PC-3 (cell line): ENCODE measurements at places on chromosomes 3 and 15. TPM values are rescaled to one million over a fixed set of nuclear protein-coding genes. Genes with fewer than 3 reads are reported as not detected.
A peak's percentile ranks its signal among the peaks of the same experiment; 100 is the strongest.

- peak; percentile 18 for DNase-seq
- H3K4me1 ChIP-seq, result peaks cover 13% of the 10 kb centered on the region
- no peaks in the 10 kb centered on the region for H3K36me3 ChIP-seq
- no peak overlapping the region for H3K4me3 ChIP-seq
Observed at GRCh38 chr3:78873641-78874040, 894.2 kb downstream of the ROBO1 start.

DNA sequence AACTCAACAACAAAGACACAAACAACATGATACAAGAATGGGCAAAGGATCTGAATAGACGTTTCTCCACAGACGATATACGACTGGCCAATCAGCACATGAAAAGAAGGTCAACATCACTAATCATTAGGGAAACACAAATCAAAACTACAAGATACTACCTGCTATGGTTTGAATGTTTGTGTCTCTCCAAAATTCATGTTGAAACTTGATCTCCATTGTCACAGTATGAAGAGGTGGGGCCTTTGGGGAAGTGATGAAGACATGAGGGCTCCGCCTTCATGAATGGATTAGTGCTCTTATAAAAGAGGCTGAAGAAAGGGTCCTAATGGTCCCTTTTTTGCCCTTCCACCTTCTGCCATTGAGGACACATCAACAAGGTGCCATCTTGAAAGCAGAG, 32.3 kb downstream of the ACAP2 start:
- no peak overlapping the region for H3K4me3 ChIP-seq
- DNase-seq, result no peak
- no peak overlapping the region for H3K27ac ChIP-seq
- H3K36me3 ChIP-seq, result 0 out of 2 replicates have a peak, but pooled peaks cover 7% of the 10 kb centered on the region
- no peaks in the 10 kb centered on the region for H3K27me3 ChIP-seq

DNA sequence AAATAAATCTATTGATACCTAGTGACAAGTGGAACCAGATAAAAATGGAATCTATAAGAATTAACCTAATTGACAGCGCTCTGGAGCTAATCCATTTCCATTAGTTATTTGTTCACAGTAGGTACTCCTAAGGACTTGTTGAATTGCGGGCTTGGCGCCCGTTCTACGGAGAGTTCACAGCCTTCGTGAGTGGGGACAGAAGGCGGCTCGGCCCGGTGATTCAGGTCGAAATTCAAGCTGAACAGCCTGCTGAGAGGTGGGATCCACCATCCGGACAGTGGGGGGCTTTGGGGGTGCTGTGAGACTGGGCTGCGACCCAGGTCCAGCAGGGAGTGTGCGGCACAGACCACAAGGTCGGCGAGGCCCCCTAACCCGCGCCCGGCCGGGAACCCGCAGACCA, 779 bp upstream of the CTNNB1 start:
- no peaks in the 10 kb centered on the region for H3K36me3 ChIP-seq
- H3K27ac ChIP-seq, result no peak overlapping the region
- no peaks in the 10 kb centered on the region for H3K27me3 ChIP-seq

GRCh38 chr3:100496711-100497261, 4.4 kb downstream of the TMEM45A start:
- peak; percentile 87 for DNase-seq
- H3K27ac ChIP-seq, result peak overlapping the region; percentile 34; the same call in 1 of the 2 replicates
- H3K4me3 ChIP-seq, result no peak overlapping the region
- H3K27me3 ChIP-seq, result no peaks in the 10 kb centered on the region
- no peaks in the 10 kb centered on the region for H3K36me3 ChIP-seq

Gene BHLHE40
- 255 and 256 TPM in 2 replicates for total RNA-seq

GRCh38 chr3:33704891-33705290, 13.2 kb downstream of the CLASP2 start:
- H3K36me3 ChIP-seq, result 0 out of 2 replicates have a peak, but pooled peaks cover 3% of the 10 kb centered on the region
- no peak overlapping the region for H3K4me3 ChIP-seq
- H3K27ac ChIP-seq, result no peak overlapping the region
- peaks cover 6% of the 10 kb centered on the region; the same call in 1 of the 2 replicates for H3K4me1 ChIP-seq
- DNase-seq, result peak; percentile 46
- no peaks in the 10 kb centered on the region for H3K27me3 ChIP-seq

- H3K27ac ChIP-seq, result no peak overlapping the region
- no peaks in the 10 kb centered on the region for H3K4me1 ChIP-seq
- no peak for DNase-seq
- H3K27me3 ChIP-seq, result no peaks in the 10 kb centered on the region
Observed at GRCh38 chr15:68419301-68420175, 12.4 kb downstream of the ITGA11 start.

DNA sequence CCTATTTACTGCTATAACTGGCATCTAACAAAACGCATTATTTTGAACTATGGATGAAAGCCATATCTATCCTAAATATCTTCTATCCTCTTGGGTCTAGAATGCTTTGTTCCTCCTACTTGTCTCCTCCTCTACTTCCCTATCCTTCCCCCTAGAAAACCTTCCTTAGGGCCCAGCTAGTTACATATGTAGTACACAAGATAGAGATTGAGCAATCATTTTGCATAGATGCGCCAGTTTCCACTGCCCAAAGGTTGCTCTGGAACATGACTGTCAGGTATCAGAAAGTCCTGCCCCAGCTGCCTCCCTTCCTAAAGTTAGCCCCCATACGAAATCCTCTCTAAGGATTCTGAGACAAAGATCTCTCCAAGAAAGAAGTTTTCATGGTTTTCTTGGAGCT, 55.1 kb downstream of the GPR160 start:
- H3K36me3 ChIP-seq, result peaks cover 50% of the 10 kb centered on the region
- no peak for DNase-seq
- no peak overlapping the region for H3K4me3 ChIP-seq
- no peak overlapping the region for H3K27ac ChIP-seq

Gene PAQR9
- 0.12 TPM in 1 of 2 replicates, not detected in the other for total RNA-seq

Gene CSTA
- not detected in 2 replicates for total RNA-seq

DNA sequence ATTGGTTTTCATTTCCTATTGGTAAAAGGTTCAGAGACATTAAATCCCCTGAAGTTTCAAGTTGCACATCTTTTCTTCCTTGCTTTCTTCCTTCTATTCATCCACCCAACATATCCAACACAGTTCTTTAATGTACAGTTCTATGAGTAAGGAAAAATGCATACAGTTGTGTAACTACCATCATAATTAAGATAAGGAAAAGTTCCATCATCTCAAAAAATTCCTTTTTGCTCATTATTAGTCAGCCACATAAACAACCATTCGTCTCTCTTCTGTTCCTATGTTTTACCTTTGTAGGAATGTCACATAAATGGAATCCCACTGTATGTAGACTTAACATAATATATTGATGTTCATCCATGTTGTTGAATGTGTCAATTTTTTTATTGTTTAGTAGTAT, 211.1 kb upstream of the ADAMTS9 start:
- no peaks in the 10 kb centered on the region for H3K4me1 ChIP-seq
- H3K36me3 ChIP-seq, result no peaks in the 10 kb centered on the region
- no peak overlapping the region for H3K4me3 ChIP-seq
- H3K27ac ChIP-seq, result no peak overlapping the region
- no peaks in the 10 kb centered on the region for H3K27me3 ChIP-seq

- no peak overlapping the region for H3K4me3 ChIP-seq
- H3K27ac ChIP-seq, result no peak overlapping the region
- peaks cover 16% of the 10 kb centered on the region; the same call in 1 of the 2 replicates for H3K4me1 ChIP-seq
- no peak for DNase-seq
- no peaks in the 10 kb centered on the region for H3K36me3 ChIP-seq
Observed at GRCh38 chr3:112767177-112767576, 79.5 kb downstream of the CD200R1L start.

Gene SLC51B
- total RNA-seq, result not detected in 2 replicates

- no peaks in the 10 kb centered on the region for H3K4me1 ChIP-seq
- H3K27ac ChIP-seq, result no peak overlapping the region
- DNase-seq, result no peak
- H3K4me3 ChIP-seq, result no peak overlapping the region
Observed at GRCh38 chr3:197259096-197259495, 39.3 kb downstream of the DLG1 start.

GRCh38 chr3:66405701-66406091, 95.1 kb downstream of the LRIG1 start:
- H3K4me1 ChIP-seq, result no peaks in the 10 kb centered on the region
- peak; percentile 11 for DNase-seq
- no peaks in the 10 kb centered on the region for H3K27me3 ChIP-seq
- no peak overlapping the region for H3K4me3 ChIP-seq
- no peak overlapping the region for H3K27ac ChIP-seq
- no peaks in the 10 kb centered on the region for H3K36me3 ChIP-seq

DNA sequence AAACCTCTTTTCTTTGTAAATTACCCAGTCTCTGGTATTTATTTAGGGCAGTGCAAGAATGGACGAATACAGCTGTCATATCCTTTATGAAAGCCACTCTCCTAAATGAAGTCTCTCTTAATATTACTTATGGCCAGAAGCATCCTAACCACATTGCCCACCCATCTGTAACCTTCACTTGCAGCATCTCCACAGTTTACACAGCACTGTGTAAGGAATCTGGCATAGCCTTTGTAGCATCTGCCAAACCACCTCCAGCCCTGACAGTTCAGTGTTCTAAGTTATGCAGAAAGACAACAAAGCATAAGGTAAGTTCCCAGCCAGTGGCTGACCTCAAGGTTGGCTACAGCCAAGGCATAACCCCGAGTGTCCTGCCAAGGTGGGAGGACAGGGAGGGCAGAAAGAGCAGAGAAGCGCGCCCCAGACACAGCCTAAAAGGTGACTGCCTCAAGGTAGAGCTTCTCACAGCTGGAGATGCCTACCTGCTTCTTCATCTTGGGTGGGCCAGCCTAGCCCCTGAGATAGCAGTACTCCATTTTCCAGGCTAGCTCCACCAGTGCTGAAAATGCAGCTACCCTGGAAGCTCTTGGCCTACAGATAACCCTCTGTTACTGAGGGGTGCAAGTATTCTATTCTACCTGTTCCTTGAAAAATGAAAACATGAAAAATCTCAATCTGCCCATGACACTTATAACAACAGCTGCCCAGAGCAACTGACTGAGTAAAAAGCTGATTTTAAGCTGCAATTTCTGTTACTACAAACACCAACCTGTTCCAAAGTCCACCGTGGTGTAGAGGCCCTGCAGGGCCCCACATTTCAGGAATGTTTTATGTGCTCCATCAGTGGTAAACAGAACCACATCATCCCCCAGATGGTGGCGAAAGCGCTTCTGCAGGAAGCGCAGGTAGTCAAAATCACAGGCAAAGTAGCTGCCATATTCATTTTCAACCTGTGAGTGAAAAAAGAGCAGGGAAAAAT, 39.3 kb downstream of the GLB1 start:
- DNase-seq, result no peak
- no peak overlapping the region for H3K4me3 ChIP-seq
- peaks cover 33% of the 10 kb centered on the region; the same call in 1 of the 2 replicates for H3K36me3 ChIP-seq
- no peaks in the 10 kb centered on the region for H3K4me1 ChIP-seq
- no peak overlapping the region for H3K27ac ChIP-seq

Gene SAMMSON
- total RNA-seq, result not detected in 2 replicates

- no peaks in the 10 kb centered on the region for H3K36me3 ChIP-seq
- H3K27me3 ChIP-seq, result no peaks in the 10 kb centered on the region
- DNase-seq, result no peak
- no peak overlapping the region for H3K27ac ChIP-seq
Observed at GRCh38 chr3:128684986-128685726, 34.5 kb upstream of the RPN1 start.

Gene P3H2
- total RNA-seq, result 4.5 and 11.4 TPM in 2 replicates

GRCh38 chr3:147388700-147389580, 17.4 kb downstream of the ZIC4 start:
- H3K36me3 ChIP-seq, result no peaks in the 10 kb centered on the region
- no peak overlapping the region for H3K27ac ChIP-seq
- no peak for DNase-seq

DNA sequence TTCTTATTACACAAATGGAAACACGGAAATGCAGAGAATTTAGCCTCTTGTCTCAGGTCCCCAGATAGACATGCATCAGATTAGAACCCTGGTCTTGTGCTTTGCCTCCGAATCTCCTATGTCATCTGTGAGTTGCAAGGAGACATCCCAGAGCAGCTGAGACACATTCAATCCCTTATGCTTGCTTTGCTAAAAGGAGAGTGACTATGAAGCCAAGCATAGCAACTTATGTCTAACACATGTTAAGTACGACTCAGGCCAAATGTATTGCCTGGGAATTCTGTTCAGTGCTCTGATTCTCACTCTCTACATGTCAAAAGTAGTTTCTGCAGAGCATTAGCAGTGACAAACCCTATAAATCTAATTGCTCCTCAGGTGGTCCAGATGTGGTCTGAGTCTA, 30.6 kb upstream of the LRRC3B start:
- no peaks in the 10 kb centered on the region for H3K36me3 ChIP-seq
- DNase-seq, result no peak
- H3K27me3 ChIP-seq, result no peaks in the 10 kb centered on the region
- H3K4me3 ChIP-seq, result no peak overlapping the region
- H3K4me1 ChIP-seq, result no peaks in the 10 kb centered on the region

- DNase-seq, result no peak
- H3K27ac ChIP-seq, result no peak overlapping the region
- H3K27me3 ChIP-seq, result no peaks in the 10 kb centered on the region
- no peak overlapping the region for H3K4me3 ChIP-seq
- no peaks in the 10 kb centered on the region for H3K36me3 ChIP-seq
- H3K4me1 ChIP-seq, result peaks cover 12% of the 10 kb centered on the region
Observed at GRCh38 chr3:72164635-72164978, 379.7 kb upstream of the PROK2 start.

Gene GOLGA8J
- total RNA-seq, result not detected in 2 replicates

DNA sequence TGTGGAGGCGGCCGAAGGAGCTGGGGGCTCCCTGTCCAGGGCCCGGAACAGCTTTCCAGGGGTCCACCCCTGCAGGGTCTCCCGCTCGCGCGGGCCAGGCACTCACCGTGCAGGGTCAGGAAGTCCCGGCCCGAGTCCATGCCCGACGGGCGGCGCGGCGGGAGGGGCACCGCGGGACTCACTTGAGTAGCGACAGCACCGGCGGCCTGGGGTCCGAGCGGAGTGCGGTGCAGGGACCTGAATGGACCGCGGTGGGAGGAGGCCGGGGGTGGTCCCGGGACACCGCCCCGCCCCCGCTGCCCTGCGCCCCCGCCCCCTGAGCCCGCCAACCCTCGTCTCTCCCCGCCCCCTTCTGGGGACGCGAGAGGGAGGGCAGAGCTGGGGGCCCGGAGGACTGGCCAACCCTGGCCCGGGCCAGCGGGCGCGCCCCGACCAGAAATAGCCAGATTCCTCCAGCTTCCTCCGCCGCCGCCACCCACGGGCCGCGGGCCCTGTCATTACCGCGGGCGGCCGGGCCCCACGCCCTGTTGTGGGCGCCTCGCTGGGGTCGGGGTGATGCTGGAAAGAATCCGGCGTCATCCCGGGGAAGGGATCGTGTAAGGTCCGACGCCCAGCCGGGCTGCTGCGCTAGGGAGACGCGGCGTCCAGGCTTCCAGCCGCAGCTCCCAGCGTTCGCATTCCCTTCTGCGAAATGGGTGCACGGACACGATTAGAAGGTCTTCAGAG, at the start of gene PLCD1:
Gene PLCD1, minus strand, starts transcription at position 243 of the 726 bp plus-strand sequence. Its CDS starts 103 bp downstream, at position 140.
- peaks cover 40% of the 10 kb centered on the region for H3K4me1 ChIP-seq
- no peaks in the 10 kb centered on the region for H3K27me3 ChIP-seq
- H3K4me3 ChIP-seq, result no peak within 1 kb of the TSS
- peak within 1 kb of the TSS; percentile 89 for H3K27ac ChIP-seq
- no peaks in the 10 kb centered on the region for H3K36me3 ChIP-seq

GRCh38 chr15:32941823-32942222, 224.0 kb downstream of the GREM1 start:
- no peaks in the 10 kb centered on the region for H3K36me3 ChIP-seq
- H3K27me3 ChIP-seq, result no peaks in the 10 kb centered on the region
- H3K27ac ChIP-seq, result no peak overlapping the region
- no peak for DNase-seq
- no peaks in the 10 kb centered on the region for H3K4me1 ChIP-seq

GRCh38 chr3:116809208-116809607, 99.6 kb downstream of the TUSC7 start:
- DNase-seq, result no peak
- no peak overlapping the region for H3K4me3 ChIP-seq
- no peaks in the 10 kb centered on the region for H3K4me1 ChIP-seq
- H3K27me3 ChIP-seq, result no peaks in the 10 kb centered on the region
- no peak overlapping the region for H3K27ac ChIP-seq
